Lung microvascular endothelial cell (primary cell): ENCODE measurements at places on chromosomes 7 and 10.
A peak's percentile ranks its signal among the peaks of the same experiment; 100 is the strongest.

DNA sequence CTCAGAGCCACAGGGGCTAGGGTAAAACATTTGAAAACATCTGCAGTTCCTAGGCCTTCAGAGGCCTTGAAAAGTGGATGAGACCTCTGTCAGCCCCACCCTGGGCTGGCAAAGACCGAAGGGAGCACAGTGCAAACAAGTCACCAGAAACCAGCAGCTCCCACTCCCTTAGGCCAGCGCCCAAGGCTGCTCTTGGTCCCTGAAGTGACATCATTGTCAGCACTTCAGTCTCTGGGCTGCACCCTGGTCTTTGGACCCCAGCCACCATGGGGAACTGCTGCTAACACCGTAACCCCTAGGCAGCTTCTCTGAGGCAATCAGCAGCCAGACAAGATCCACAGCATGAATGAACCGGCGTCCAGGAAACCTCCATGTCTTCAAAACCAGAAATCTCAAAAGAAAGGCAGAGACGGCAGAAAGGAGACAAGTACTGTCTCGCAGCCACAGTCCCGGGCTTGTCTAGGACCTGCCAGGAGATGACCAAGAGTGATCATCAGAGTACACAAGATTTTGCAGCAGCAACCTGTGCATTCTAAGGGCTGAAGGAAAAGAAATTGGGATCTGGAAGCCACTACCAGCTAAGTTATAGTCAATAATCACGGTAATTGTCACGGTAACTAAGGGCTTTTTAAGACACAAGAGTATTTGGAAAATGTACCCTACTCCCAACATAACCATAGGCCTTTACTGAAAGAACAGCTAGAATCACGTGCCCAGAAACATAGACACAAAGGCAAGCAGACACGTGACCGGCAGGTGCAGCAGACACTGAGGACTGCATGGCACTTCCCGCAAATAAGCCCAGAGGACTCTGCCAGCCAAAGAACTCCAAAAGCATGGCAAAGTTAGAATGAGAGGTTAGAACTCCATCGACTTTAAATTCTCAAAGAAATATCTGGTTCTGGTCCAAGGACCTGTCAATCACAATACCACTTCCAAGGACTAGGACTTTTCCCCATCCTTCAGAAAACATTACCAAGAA, 23.3 kb downstream of the CPXM2 start:
- DNase-seq = no peak

GRCh38 chr10:114916653-114917052, 21.3 kb upstream of the TRUB1 start:
- DNase-seq = no peak

GRCh38 chr7:43037531-43037930, 74.9 kb upstream of the HECW1 start:
- no peak for DNase-seq

GRCh38 chr10:99850021-99850766, 67.8 kb downstream of the ABCC2 start:
- DNase-seq = peak; percentile 27

- peak; percentile 32 for DNase-seq
Measured at GRCh38 chr10:63866747-63867140, 345.5 kb downstream of the REEP3 start.

GRCh38 chr10:69417542-69417941, 824 bp upstream of the TACR2 start:
- DNase-seq = no peak

DNA sequence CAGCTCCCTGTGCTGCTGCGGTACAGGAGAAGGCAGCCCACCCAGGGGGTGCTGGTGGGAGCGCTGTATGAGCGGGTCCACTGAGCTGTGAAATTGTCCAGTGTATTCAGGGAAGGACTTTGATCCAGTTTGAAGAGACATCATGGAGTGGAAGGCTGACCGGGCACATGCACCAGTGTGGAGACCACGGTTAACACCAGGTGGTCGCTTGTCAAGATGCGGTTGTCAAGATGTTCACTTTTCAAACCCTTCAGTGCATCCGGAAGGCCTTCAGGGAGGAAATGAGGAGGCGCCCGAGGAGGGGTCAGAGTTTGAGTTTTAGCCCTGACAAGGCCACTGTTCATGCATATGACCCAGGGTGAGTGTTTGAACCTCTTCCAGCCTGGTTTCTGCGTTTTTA, 6.1 kb downstream of the DOCK1 start:
- no peak for DNase-seq

DNA sequence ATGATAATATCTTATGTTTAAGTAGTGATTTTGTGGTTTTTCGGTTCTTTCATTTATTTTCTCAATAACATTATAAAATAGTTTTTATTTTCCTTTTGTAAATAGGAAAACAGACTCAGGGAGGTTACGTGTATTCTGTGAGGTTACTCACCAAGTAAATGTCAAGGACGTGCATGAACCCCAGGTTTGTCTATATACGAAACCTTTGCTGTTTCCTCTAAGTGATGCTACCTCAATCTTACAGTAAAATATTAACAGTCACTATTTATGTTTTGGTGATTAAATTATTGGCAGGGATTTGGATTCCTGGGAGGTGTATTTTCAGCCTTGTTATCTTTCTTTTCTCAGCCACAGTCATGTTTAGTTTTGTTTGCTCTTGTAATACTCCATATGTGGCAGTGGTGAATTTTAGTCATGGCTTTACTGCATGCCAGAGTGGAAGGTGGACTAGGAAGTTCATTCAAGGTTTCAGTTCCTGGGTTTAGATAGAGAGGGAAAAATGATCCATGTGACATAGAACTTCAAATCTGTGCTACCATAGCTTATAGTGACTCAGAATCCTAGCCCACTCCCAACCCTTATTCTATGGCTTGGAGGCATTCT, 139.9 kb downstream of the ARL4A start:
- DNase-seq = no peak

- DNase-seq = no peak
Measured at GRCh38 chr7:98626460-98627412, 9.7 kb downstream of the NPTX2 start.

DNA sequence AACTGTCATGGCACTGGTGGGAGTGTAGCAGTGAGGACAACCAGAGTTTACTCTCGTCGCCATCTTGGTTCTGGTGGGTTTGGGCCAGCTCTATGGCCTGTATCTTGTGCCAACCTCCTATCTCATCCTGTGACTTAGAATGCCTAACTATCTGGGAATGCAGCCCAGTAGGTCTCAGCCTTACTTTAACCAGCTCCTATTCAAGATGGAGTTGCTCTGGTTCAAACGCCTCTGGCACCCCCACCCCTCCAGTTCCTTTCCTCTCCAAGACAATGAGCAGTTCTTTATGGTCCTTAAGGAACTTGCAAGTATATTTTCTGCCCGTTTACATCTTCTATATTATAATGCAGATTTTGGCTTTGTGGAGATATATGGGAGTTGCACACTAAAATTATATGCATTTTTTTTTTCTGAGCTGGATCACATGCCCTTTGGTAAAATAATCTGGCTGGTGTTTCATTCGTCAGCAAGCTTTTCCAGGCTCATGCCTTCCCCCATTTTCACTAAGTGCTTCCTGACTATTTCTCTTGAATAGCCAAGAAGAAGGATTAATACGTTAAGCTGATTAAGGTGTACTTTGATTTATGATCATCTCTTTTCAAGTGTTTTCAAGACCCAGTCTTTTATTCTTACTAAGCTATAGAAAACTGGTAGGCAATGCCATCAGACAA, 11.2 kb upstream of the WIPF3 start:
- DNase-seq = no peak

DNA sequence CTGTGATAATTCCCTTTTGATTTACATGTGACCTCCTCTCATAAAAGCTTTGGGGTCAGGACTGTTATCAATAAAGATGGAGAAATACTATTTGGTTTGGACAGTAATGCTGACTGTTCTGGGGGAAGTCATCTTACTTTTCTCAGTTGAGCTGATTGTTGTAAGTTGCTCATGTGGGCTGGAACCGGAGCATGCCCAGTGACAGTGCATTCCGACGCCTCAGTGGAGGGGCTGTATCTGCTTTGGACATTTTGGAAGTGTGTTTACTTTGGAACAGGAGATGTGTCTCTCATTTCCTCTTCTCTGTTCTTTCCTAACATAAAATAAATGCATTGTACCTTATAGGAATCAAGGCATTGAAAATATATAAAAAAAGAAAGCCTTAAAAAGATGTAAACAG, 30.1 kb downstream of the RBM33 start:
- DNase-seq = peak; percentile 73

- no peak for DNase-seq
Measured at GRCh38 chr10:126235091-126235978, 152.9 kb downstream of the ADAM12 start.

DNA sequence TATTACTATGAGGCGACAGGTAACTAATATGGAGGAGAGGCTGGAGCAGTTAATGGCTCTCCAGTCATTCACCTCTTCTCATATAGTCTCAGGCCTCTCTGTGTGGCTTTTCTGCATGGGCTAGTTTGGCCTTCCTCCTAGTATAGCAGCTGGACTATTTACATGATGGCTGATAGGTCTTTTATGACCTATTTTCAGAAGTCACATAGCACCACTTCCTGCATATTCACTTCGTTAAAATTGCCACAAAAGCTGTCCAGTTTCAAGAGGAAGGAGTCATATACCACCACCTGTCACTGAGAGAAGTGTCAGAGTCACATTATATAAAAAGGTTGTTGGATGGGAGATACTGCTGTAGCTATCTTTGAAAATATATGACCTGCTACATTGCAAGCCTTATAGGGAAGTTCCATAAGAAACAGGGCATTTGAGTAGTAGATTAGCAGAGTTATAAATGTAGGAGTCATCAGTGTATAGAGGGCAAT, 8.0 kb upstream of the DMTF1 start:
- no peak for DNase-seq

GRCh38 chr10:48609899-48610584, 5.2 kb upstream of the ARHGAP22 start:
- no peak for DNase-seq

DNA sequence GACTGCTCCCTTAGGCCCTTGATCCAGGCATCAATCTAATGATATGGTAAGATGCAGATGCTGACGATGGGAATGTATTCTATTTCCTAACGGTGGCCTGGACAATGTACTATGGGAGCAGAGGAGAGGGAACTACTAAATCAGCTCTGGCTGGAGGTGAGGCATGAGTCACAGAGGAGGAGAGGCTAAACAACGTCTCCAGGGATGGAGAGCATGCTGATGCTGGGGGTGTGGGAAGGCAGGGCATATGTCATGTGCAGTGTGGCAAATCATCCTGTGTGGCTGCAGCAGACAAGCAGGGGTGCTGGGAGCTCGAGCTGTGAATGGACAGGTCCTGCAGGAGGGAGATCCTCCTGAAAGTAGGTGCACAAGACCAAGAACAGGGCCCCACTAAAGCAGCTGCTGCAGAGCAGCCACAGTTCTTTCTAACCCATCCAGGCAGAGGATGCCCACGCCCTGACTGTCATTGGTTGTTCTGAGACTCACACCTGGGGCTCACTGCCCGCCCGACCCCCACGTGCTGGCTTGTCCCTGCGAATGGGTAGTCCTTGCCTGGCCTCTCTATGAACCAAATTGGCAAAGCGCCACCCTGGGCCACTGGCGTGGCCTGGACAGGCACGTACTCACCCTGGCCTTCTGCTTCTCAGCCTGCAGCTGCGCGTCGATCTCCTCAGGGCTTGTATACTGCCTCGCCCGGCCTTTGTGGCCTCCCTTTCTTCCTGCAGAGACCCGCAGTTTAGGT, 4.0 kb downstream of the PDAP1 start:
- no peak for DNase-seq

DNA sequence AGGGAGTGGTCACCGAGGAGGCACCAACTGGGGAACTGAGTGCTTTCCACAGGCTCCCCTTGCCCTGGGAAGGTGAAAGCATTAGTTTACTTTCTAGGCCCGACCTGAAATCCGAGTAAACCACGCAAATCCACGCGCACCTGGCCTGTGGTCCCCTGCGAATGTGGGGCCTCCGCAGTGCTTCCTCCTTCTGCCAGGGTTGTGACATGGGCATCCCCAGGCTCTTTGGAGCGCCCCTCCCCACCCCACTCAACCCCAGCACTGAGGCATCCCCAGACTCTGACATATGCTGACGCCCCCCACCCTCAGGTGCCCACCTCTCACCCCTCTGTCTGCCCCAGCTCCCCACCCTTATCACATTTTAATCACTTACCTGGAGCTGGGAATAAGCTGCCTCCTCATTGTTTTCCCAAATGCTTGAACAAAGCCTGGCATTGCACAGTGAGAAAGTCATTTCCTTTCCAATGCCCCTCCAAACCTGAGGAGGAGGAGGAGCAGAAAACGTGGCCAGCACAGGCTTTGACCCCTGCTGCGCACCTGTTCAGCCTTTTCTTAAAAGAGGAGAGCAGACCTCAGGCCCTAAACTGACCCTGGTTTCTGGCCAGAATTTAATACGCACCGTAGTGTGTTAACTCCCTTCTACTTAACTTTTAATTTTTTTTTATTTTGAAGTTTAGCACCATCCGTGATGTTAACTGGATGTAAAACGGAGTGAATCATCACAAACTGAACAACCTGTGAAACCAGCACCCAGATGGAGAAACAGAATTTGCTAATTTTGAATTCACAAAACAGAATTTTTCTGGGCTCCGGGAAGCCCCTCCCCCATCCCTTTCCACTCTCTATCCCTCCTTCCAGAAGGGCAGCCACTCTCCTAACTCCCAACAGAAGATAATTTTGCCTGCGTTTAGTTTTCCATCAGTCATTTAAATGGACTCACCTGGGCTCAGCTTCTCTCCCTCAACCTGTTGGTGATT, 129.4 kb downstream of the WDR11 start:
- DNase-seq = no peak

DNA sequence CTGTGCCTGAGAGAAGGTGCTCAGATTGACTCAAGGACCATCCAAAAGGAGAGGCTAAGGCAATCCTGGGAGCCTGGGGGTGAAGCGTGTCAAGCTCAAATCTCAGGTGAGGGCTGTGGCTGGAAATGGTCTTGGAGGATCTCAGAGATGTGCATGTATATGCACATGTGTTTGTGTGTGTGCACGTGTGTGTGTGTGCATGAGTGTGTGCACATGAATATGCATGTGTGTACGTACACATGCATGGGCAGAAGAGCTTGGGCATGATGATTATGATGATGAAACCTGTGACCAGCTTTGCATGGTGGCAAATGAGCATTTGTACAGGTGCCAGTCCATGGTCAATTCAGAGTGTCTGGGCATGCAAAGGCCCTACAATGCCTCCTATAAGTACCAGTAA, 326.6 kb downstream of the CXCL12 start:
- no peak for DNase-seq

DNA sequence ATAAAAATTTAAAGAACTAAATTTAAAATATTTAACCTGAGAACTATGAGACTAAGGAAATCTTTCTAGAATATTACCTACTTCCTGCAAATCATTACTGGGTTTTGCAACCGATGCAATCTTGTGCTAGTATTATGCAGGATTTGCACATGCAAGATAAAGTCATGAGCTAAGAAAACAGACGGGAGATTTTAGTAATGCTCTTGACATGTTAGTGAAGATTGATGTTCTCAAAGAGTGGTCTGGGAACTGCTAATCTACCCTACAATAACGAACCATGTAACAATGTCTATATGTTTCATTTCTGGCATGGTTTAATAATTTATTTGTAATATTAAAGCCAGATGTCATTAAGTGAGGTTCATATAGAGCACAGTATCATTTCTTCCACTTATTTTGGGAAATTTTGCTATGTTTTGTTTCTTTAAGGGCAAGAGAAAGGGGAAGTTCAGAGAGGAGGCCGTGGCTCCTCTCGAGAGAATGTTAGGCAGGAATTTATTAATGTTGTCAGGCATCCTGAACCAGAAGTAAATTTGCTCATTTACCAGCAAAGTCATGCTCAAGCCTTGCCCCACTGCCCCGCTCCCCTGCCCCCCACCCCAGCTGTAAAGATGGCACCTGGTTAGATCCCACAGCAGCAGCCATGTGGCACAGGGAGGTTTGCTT, 22.8 kb downstream of the LRRC17 start:
- no peak for DNase-seq

GRCh38 chr10:17183110-17183509, 18.4 kb downstream of the TRDMT1 start:
- DNase-seq = no peak
